ENCODE measurements at places on chromosomes 13 and 19. TPM values are rescaled to one million over a fixed set of nuclear protein-coding genes. Genes with fewer than 3 reads are reported as not detected.
A peak's percentile ranks its signal among the peaks of the same experiment; 100 is the strongest.

The KCNRG gene
- 0.14 TPM for total RNA-seq

The AZU1 gene
- total RNA-seq = 0.11 TPM

The LGALS14 gene
- not detected for total RNA-seq

The FXYD3 gene
- 0.34 TPM for total RNA-seq

The SULT2A1 gene
- total RNA-seq = 251 TPM

DNA sequence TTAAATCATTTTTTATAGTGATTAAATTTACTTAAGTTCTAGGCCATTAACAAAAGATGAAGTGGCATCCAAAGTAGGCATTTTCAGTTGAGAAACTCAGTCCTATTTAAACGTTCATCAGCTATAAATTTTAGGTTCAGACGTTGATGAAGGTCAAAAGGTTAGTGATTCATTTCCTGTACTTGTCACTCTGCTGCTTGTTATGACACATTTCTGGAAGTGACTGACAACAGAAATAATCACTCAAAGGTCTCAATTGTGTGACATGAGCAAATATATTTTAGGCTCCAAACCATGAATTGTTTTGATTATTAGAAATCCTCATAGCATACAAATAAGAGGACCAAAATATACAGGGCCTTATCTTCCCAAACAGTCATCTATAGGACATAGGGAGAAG lies 10.3 kb upstream of the EDNRB start:
- no peak for DNase-seq
- H3K27ac ChIP-seq = no peak overlapping the region

DNA sequence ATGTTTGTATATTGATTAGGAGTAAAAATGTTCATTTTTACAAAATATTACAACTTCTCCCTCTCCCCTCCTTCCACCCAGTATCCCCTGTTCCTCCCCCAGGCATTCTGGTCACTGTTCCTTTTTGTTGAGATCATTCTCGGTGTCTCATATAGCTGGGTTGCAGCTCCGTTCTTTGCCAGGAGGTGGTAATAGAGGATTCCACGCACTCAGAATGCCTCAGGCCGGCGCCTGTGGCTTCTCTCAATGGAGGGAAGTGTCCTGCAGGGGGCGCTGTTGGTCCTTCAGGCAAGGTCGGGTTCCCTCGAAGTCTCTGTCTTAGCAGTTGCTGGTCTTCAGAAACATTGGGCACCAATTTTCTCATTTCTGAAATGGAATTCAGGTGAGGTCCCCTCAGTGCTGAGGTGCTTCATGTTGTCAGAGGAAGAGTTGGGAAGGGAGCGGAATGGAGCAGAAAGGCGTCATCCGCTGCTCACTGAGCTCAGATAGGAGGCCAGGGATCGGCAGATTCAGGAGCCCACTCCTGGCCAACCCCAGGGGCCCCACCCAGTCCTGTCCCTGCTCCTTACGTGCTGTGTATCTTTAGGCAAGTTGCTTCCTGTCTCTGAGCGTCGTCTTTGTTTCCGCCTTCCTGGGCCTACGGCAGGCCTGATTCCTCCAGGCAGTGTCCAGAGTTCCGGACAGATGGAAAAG lies 10.3 kb upstream of the GARIN5A start:
- H3K27ac ChIP-seq = no peak overlapping the region
- no peaks in the 10 kb centered on the region for H3K4me1 ChIP-seq
- DNase-seq = peak; percentile 47
- no peak overlapping the region for H3K4me3 ChIP-seq

- H3K4me1 ChIP-seq = no peaks in the 10 kb centered on the region
- no peaks in the 10 kb centered on the region for H3K27me3 ChIP-seq
- no peaks in the 10 kb centered on the region for H3K36me3 ChIP-seq
Measured at GRCh38 chr19:34155686-34156085, 16.6 kb upstream of the LSM14A start.

DNA sequence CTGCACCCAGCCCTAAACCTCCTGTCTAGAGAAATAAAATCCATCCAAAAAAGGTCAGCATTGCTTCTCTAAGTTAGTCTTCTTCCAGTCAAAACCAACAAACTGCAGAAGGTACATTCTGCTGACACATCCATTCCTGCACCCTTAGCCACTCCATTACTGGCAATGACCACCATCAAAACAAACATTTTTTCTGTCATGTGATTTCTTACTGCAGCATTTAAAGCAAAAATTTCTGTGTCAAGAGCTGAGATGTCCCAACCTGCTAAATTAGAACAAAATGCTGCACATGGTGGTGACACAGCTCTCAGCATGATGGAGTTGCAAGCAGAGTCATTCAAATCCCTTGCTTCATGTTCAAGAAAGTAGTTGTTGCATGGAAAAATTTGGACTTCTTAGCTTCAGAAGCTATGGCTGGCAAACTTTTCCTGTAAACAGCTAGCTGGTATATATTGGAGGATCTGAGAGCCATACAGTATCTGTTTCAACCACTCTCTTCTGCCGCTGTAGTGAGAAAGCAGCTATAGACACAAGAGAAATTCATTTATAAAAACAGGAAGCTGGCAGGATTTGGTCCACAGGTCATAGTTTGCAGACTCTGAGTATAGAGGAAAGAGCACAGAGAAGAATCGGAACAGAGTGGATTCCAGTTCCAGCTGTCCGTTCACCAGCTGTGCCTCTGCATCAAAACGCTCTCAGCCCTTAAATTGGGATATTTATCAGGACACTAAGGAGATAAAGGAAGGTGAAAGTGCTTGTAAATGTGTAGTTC lies 17.4 kb downstream of the RUBCNL start:
- H3K4me1 ChIP-seq = no peaks in the 10 kb centered on the region
- no peaks in the 10 kb centered on the region for H3K27me3 ChIP-seq
- no peak for DNase-seq

GRCh38 chr13:93248627-93249047 lies 22.0 kb downstream of the GPC6 start:
- H3K27me3 ChIP-seq = no peaks in the 10 kb centered on the region
- no peak overlapping the region for H3K4me3 ChIP-seq
- DNase-seq = no peak
- H3K4me1 ChIP-seq = no peaks in the 10 kb centered on the region

DNA sequence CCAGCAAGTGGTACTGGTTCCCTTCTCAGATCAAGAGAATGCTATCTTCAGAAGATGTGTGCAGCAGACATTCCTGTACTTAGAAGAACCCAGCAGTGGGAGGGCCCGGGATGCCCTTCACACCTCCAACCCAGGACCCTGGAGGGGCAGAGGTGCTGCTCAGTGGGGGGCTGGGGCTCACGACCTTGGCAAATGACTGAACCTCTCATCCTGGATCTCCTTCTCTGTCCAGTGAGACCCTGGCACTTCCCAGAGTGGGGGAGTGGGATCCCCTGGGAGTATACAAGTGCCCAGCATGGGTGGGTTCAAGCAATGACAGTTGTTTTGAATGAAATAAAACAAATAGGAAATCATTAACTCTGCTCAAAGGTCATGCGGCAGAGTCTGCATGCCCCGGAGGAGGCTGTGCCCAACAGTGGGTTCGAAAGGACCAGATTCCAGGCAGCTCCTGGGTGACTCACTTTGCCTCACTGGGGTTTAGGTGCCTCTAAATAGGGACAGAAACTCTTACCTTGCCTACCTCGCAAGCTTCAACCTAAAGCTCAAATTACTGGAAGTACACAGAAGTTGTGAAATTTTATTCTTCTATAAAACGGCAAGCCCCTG lies 26.9 kb downstream of the GGACT start:
- H3K27ac ChIP-seq = no peak overlapping the region
- no peak overlapping the region for H3K4me3 ChIP-seq
- no peaks in the 10 kb centered on the region for H3K27me3 ChIP-seq
- no peak for DNase-seq
- H3K36me3 ChIP-seq = no peaks in the 10 kb centered on the region

GRCh38 chr13:79282976-79283375 lies 123.1 kb downstream of the RBM26 start:
- no peaks in the 10 kb centered on the region for H3K4me1 ChIP-seq
- no peak overlapping the region for H3K27ac ChIP-seq
- no peak for DNase-seq

- H3K27ac ChIP-seq = no peak overlapping the region
- DNase-seq = no peak
- no peak overlapping the region for H3K4me3 ChIP-seq
- peaks cover 44% of the 10 kb centered on the region for H3K36me3 ChIP-seq
- no peaks in the 10 kb centered on the region for H3K27me3 ChIP-seq
- H3K4me1 ChIP-seq = no peaks in the 10 kb centered on the region
Measured at GRCh38 chr13:46773541-46773940, 23.4 kb downstream of the ESD start.

GRCh38 chr13:30877335-30877734 lies 28.7 kb upstream of the MEDAG start:
- H3K27ac ChIP-seq = no peak overlapping the region
- no peak overlapping the region for H3K4me3 ChIP-seq
- no peak for DNase-seq
- no peaks in the 10 kb centered on the region for H3K27me3 ChIP-seq
- no peaks in the 10 kb centered on the region for H3K36me3 ChIP-seq

Measured in adrenal gland (tissue), 19 donors.